H7 (cell line): ENCODE measurements at places on chromosomes 1 and 21. TPM values are rescaled to one million over a fixed set of nuclear protein-coding genes. Genes with fewer than 3 reads are reported as not detected.

DNA sequence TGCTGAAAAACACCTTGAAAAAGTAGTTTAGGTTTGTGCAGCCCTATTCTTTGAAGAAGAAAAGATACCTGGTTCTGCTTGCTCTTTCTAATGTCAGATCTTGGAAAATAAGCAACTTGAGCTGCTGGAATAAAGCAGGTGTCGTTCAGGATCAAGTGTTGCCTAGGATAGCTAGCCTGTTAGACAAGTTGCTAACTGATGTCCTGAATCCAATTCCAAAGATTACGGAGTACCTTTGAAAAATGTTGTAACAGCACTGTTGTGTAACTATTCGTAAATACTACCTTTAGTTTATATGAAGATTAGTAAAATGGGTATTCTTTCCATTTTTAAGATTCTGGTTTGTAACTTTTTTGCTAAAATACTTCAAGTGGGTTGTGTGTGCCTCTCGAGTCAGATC is 151.5 kb downstream of the CLEC20A start:
- DNase-seq = no peak

DNA sequence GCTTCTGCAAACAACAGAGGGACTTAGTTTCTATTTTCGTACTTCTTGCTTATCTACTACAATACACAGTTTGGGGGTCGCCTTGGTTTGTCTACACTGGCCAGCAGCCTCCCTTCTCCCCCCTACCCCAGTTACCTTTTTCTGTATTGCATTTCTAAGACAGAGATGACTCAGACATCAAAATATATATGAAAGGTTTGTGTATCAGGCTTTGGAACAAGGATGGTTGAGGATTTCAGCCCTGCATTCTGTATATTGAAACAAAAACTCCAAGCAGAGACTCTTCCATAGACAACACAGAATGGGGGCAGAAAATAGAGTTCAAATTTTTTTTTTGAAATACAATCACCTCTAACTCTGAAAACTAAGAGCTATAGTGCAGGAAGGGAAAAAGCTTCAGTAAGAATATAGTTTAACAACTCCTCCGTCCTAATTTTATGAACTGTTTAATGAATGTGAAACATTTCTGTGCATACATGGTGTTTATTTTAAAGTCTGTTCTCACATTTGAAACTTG is 1.9 kb downstream of the SAMD13 start:
- no peak for DNase-seq

DNA sequence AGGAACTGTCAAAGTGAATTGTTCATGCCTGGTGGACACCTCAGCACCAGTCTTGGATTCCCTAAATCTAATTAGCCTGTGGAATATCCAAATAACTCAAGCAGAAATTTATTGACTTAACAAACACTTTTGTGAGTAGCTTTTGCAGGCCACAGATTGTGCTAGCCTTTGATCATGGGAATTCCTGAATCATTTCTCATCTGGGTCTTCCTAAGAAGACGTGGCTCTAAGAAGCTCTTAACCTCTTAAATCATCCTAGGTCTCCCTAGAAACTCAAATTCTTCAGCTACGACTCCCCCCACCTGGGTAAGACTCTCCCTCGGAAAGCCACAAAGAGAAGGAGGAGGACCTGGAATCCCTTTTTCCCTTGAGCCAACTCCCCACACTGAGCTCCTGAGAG is 53.8 kb upstream of the PSEN2 start:
- DNase-seq = no peak

Gene CR1L
- 0.48 TPM in 1 of 2 replicates, not detected in the other for total RNA-seq

- DNase-seq = no peak
Measured at GRCh38 chr1:163076044-163076443, 6.9 kb downstream of the RGS4 start.

- DNase-seq = no peak
Measured at GRCh38 chr1:246052603-246053002, 454.5 kb downstream of the SMYD3 start.

- DNase-seq = no peak
Measured at GRCh38 chr1:40825996-40826395, 36.2 kb downstream of the CITED4 start.

- no peak for DNase-seq
Measured at GRCh38 chr21:14690886-14691285, 144.8 kb upstream of the SAMSN1 start.

DNA sequence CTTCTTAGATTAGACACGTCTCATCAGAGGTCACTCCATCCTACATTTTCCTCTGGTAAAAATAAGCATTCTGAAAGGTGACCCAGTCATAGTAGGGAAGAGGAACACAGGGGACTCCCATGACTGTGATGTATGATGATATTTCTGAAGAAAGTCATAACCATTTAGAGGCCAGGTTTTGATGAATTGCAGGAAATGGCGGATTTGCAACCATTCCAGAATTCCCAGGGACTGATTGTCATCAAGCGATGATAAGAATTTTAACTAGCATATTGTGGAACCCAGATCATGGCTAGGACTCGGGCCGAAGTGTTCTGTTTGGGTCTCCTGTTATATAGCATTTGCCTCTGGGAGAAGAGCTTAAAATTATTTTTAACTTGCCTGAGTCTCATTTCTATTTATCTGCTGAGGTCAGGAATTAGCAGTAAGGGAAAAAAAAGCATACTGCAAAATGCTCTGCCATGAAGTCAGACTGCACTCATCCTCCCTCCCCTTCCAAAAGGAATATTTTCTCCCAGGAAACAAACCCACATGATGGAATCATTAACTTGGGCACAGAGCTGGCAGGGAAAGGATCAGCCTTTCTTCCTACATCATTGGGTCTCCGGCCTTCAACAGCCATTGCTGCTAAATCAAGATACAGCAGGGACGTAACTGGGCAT is 286.7 kb downstream of the HLX start:
- DNase-seq = no peak

- DNase-seq = no peak
Measured at GRCh38 chr1:9121496-9122409, 7.1 kb downstream of the GPR157 start.

Gene KIRREL1
- total RNA-seq = 48.2 and 56.5 TPM in 2 replicates

DNA sequence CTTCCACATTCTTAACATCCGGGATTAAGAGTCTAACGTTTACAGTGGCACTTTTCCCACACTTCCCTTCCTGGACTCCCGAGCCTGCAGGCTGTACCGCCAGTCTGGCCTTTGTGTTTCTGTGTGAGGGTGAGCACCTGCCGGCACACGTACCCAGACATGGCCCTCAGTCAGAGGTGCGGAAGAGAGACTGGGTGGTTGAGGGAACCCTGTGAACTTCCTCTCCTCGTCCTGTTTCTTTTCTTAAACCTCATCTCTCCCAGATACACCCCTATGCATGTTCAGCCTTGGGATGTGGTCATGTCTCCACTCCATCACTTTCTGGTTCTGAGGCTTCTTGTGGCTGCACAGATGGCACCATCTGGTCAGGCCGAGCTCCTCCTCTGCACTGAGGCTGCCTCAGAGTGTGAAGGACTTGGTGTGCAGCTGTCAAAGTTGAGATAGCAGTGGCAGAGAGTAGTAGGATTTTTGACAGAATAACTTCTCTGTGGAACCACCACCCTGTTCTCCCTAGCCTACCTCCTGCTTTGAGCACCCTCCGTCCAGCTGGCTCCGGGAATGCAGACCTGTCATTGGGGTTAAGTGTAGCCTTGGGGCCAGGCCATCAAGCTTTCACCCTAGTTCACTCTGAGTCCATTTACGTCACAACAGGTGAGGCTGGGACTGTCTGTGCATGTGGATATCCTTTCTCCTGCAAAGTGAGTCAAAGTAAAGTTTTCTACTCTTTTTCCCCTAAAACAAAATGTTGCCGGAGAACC is 31.4 kb downstream of the VASH2 start:
- DNase-seq = no peak

DNA sequence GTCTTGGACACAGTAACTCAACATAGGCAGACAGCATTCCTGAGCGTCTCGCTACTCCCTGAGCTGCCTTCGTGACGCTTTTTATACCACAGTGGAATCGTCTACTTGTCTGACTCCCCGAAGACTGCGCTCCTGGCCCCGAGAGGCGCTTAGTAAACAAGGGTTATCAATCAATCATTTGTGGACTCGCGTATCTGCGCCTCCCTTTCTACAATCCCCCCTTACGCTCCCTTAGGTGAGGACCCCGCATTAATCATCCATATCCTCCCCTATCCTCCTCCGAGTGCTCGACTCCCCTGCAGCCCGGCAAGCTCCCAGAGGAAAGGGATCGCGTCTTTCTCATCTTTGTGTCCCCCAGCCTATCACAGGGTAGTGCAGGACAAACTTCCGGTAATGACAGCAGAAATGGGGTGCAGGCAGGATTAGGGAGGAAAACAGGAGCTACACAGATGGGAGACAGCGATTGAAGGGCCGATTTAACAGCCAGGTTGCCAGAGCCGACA is 522 bp downstream of the TMEM59 start:
- DNase-seq = peak; percentile 70

DNA sequence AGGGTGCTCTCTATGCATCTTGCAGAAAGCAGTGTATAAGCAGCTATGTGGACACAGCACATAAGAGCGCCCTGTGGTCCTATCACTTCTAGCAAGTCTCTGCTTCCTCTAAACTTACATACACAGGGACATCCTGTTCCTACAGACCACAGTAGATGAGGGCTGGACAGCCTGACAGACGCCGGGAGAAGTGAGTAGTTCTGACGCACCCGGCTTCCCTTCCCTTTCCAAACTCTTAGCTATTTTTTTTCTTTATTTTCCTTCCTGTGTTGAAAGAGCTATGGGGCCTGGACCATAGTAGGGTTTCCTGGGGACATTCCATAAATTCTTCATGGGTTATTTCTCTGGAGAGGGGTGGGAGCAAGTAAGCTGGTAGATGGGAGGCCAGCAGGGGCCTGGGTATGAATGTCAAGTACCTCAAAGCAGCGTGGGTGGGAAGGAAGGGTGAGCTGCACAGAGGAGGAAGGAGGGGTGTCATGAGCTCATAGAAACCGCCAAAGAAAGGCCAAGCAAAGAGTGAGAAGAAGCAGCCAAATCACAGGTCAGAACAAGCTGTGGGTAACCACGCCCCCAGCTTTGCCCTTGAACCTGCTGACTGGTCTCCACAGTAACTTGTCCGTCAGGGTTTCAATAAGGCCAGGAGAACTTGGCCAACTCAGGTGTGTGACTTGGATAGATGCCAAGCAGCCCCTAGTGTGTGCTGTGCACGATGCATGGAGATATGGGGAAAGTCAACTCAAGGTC is 36.6 kb downstream of the PLXNA2 start:
- DNase-seq = no peak

- no peak for DNase-seq
Measured at GRCh38 chr1:234584420-234584805, 25.6 kb downstream of the IRF2BP2 start.

Gene S100A9
- total RNA-seq = not detected in 2 replicates

DNA sequence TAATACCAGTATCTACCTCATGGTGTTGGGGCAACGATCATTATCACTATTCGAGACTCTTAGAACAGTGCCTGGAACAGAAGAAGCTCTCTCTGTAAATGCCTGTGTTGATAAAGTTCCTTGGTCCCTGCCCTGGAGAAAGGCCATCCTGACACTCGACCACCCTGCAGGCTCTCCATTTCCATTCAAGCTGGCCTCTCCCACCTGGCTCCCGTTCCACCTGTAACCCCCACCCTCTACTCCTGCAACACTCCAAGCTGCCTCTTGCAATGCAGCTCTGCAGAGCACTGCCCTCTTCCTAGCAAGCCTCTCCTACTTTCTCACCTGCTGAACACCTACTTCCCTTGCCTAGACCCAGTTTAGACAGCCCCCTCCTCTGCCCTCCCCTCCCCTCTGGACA is 6.1 kb downstream of the SPOCD1 start:
- peak; percentile 43 for DNase-seq

Gene SHC1
- total RNA-seq = 298 and 333 TPM in 2 replicates

DNA sequence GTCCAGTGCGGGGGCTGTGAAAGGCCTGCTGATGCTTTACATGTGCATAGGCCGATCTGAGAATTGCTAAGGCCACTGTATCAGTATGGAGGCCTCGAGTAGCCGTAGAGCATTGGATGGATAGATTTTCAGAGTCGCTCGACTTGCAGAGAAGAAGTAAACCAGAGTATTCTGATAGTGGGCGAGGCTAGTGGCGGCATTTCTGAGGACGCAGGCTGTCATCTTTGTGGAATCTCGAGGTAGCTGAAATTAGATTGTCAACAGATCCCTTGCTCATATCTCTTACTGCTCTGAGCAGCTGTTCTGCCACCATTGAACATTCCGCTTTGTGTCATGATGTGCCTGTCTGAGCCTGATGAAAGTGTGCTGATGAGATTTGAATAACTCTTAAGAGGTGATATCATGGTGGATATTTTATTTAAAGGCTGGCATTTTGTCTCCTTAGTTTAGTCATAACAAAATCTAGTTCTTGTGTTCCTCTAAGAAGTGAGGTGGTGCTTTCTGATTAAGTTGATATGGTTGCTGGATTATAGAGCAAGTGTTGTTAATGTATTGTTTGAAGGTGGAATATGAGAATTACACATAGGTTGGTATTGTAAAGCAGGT is 1.5 kb downstream of the KIF1B start:
- peak; percentile 15 for DNase-seq

Gene PRELP
- total RNA-seq = 0.03 TPM in 1 of 2 replicates, not detected in the other

- DNase-seq = no peak
Measured at GRCh38 chr1:239458144-239458500, 71.8 kb downstream of the CHRM3 start.

GRCh38 chr1:112840631-112841624 is 115.1 kb downstream of the SLC16A1 start:
- DNase-seq = peak; percentile 17

DNA sequence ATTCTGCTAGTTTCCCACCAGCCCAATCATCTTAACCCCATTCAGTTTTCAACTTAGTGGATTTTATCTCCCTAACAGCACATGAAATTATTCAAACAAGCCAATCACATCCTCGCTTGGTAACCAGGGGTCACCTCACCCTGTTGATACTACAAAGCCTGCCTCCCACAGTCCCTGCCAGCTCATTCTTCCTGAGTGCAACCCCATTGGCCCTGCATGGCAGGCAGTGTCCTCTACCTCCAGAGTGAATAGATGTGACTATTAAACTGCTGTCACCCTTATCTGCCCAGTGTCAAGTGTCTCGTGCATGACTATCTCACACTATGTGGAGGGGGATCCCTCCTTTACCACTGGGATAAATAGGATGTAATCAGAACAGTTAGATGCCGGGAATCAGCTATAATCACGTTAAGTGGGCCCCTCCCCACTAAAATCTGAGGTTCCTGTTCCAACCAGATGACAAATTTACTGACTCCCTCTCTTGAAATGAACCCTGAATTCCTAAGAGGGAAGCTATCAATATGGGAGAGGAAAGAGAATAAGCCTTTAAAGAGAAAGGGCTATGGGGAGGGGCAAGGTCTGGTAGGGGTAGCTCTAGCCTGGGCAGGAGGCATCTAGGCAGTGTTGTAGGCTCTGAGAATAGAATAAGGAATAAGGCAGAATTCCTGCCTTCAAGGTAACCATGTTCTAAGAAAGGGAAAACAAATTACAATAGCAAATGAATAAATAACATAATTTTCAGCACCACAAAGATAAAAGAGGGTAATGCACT is 155.9 kb downstream of the SLC30A10 start:
- DNase-seq = no peak

GRCh38 chr1:72678683-72679082 is 396.3 kb upstream of the NEGR1 start:
- no peak for DNase-seq

Gene F11R
- total RNA-seq = 211 and 255 TPM in 2 replicates
